ENCODE measurements at places on chromosomes 11 and 22.
A peak's percentile ranks its signal among the peaks of the same experiment; 100 is the strongest.

GRCh38 chr11:71484248-71485062, 31.5 kb downstream of the NADSYN1 start:
- no peak for DNase-seq

GRCh38 chr11:57453543-57454177, 6.7 kb upstream of the RTN4RL2 start:
- DNase-seq, result no peak

DNA sequence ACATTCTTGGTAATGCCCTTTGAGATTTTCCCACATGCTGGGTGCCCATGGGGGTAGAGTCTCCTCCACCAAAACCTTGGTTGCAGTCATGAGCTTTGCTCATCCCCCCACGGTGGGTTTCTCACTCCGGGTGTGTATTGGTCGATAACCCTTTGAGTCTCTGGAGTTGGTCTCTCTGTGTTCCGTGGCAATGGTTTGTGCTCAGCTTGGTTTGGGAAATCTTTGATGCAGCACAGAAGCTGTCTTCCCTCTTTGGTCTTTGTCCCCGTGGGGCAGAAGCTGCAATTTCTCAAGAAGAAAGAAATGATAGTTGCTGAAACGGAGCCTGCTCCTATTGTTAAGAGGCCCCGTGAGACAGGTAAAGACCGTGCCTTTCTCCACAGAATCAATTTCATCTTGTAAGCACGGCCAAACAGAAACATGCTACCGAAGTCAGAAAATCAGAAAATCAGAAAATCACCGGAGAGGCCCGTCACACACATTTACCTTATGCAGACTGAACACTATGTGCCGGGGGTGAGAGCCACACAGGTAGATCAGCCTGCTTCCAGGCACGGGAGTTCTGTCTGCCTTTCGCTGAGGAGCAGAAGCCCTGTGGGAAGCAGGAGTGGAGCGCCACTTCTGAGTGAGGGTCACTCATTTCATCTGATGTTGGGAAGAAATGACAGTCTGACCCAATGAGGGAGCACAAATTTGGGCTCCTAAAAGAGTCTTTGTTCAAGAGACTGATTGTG, 186.1 kb downstream of the TBC1D22A start:
- no peak for DNase-seq

GRCh38 chr11:81080476-81080875, 1639.6 kb upstream of the TENM4 start:
- no peak for DNase-seq

DNA sequence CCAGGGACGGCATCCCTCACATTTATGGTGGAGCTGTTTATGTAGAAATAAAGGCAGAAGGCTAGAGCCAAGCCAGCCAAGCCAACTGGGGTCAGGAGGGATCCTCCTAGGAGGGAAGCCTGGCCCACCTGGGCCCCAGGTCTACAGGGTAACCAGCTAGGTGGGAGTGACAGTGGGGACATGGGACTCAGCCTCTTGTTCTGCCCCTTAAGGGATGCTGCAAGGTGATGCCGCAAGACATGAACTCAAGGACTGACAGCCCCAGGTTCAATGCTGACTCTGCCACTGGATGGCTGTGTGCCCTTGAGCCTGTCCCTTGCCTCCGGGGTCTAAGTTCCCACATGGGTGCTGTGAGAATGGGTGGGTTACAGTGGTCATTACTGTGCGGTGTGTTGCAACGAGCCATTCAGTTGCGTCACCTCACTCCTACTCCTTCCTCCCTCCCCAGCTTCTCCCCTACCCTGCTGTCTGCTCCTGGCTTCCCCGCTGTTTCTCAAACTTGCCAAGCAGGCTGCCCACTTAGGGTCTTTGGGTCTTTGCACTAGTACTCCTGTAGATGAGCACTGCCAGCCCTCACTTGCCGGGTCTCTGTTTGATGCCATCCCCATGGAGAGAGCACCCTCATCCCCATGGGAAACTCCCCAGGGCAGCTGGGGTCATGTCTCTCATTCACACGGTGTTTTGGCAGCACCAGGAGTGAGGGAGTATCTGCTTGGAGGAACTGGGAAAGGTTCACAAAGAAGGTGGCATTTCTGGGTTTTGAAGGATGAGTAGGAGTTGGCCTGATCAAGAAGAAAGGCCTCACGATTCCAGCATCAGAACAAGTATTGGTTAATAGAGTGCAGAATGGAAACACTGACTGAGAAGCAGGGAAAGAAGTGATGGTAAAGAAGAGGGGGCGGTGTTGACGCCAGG, 43.0 kb upstream of the RTL6 start:
- no peak for DNase-seq

DNA sequence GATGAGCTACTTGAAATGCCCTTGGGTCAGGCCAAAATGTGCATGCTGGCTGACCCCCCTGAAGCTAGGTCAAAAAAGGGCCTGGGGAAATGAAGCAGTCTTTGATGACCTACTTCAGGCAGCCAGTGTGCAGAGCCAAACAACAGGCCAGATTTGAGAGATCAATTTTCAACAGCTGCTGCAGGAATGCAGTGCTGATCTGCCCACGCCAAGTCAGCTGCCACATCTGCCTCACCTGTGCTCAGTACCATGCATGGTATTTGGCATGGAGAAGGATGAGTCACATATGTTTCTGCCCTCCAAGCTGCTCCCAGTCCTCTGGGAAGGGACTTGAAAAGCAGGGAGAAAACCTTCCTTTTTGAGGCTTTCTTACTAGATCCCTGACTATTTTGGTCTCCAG, 35.8 kb downstream of the MTNR1B start:
- DNase-seq, result no peak

- DNase-seq, result no peak
Observed at GRCh38 chr22:23984430-23984829, 4.5 kb downstream of the GSTT2 start.

DNA sequence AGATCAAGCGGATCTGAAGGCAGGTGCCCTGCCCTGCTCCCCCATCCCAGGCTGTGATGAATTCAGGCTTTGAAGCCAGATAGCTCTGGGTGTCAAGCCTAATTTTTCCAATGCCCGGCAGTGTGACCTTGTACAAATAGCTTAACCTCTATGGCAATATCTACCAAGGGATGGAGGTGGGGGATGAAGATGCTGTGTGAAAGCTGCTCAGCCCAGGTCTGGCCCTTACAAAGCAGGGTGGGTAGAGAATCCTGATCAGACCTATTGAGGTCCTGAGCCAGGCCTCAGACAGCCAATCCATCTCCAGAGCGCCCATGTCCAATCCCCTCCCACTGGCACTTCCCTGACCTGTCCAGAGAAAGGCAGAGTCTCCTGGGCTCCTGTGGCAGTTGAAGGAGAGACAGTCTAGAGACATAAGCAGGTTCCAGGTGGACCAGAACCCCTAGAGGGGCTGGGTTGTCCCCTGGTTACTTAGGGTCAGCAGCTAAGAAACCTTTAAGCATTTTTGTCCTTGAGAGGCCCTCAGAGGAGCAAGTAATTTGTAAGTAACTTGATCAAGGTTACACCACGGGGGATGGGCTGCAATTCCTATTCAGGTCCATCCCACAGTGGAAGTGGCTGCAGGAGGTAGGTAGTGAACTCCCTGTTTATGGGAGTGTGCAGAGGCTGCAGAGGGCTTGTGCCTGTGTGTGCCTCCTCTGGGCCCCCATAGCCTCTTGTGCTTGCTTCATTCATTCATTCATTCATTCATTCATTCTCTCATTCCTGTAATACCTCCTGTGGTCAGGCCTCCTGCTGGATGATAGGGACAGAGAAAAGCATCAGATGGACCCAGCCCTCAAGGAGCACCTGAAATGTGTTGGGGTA, 10.4 kb downstream of the P2RY2 start:
- no peak for DNase-seq

DNA sequence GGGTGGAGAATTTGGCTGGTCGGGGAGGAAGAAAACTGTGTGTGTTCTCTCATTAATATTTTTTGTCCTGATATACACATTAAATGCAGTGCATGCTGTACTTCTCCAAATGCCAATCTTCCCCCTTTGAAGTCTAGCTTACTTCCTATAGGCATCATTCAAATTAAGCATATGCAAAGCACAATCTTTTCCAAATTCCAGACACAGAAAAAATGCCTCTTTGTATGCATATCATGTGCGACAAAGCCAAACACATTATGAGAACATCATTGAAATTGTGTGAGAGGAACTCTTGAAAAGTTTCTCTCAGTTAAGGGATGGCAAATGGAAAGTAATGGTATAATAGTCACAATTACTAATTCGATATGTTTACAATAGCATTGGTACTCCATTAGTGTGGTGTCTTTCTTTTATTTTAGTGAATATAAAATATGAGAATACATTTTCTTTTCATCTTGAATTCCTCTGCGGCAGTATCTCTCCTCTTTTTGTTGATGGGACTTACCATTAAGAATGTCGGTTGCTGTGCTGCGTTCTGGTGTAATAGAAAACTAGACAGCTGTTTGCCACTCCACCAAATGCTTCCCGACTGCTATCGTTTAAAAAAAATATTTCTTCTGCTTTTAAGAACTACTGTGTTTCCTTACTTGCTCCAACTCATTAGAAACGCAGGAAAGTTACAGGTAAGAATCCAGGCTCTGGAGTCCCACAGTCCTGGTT, 19.3 kb upstream of the NRIP3 start:
- DNase-seq, result no peak

- no peak for DNase-seq
Observed at GRCh38 chr22:20822240-20822639, 36.4 kb downstream of the PI4KA start.

- peak; percentile 19 for DNase-seq
Observed at GRCh38 chr11:102940714-102941588, 14.6 kb downstream of the MMP13 start.

DNA sequence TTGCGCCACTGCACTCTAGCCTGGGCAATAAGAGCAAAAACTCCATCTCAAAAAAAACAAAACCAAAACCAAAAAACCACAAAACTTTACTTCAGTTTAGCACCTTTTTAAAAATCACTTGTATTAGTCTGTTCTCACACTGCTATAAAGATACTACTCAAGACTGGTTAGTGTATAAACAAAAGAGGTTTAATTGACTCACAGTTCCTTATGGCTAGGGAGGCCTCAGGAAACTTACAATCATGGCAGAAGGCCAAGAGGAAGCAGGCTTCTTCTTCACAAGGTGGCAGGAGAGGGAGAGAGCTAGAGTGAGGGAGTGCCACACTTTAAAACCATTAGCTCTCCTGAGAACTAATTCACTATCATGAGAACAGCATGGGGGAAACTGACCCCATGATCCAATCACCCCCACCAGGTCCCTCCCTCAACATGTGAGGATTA, 261.3 kb downstream of the TMEM135 start:
- no peak for DNase-seq

GRCh38 chr11:9206496-9206895, 58.7 kb downstream of the DENND5A start:
- DNase-seq, result no peak

DNA sequence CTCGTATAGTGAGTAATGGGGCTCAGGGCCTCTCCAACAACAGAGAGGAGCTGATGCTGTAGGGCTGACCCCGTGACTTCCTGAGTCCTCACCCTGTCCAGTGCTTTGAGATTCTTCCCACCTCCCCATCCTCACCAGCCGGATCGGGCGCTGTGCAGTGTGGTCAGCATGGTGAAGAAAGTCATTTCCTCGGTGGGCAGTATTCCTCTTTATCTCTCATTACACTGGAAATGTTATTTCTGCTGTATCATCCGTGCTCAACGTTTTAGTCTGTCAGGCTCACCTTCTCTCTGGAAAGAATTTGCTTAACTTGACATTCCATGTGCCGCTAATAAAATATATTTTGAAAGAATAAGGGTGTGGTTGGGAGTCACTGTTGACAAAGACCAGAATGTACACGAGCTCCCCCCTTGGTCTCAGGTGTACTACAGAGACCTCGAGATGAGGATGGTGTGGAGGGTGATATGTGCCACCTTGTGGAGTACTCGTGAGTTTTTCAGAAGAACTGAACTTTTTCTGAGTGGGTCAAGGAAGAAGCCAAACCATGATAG, 25.7 kb upstream of the SCGB1A1 start:
- no peak for DNase-seq

DNA sequence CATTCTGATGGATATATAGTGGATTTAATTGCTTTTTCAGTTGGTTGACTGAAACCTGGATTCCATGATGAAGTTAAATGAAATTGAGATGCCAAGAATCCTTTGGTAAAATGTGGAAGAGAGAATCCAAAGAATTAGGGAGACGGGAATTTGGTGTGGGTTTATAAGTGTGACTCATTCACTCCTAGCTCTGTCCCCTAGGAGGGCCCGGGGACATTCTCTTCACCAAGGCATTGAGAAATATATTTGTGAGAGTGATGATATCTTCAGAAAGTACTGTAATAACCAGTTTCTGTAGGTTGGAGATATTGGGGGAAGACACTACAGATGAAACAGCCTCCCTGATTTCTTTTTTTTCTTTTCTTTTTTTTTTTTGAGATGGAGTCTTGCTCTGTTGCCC, 13.6 kb upstream of the PHOX2A start:
- no peak for DNase-seq

DNA sequence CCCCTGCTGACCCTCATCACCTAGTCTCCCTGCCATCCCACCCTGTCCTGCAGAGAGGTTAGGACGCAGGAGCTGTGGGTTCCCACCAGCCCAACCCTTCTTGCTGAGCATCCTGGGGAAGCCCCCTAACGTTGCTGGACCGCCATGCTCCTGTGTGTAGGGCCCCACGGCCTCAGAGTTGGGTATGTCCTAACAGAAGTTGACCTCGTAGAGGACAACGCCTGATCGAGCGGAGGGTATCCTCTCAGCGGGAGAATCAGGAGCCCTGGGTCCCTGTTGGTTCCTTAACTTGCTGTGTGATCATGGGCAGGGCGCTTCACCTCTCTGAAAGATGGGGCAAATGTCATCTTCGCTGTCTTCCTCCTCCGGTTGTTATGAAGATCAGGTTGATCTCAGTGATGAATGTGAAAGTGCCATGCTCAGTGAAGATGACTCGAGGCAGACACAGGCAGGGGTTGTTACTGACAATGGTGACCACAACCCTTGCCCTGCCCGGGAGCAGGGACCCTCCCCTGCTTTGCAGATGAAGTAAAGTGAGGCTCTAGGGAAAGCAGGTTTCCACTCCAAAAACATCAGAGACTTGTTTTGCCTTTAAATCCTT, 19.3 kb upstream of the CD5 start:
- no peak for DNase-seq

DNA sequence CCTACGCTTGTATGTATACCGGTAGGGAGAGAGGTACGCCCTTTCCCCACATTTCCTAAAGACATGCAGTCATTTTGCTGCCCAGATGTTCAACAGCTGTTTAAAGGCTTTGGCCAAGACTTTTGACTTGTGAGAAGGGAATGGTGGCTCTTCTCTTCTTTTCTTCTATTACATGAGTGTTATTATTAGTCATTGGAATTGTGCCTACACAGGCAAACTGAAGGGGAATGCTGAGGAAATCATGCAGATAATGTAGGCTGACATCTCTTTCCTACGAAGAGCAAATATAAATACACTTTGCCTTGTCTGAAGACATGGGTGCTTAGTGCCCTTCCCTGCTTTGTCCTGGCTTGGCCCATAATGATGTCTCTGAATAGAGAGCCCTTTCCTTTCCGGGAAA, 194.3 kb upstream of the NARS2 start:
- no peak for DNase-seq

DNA sequence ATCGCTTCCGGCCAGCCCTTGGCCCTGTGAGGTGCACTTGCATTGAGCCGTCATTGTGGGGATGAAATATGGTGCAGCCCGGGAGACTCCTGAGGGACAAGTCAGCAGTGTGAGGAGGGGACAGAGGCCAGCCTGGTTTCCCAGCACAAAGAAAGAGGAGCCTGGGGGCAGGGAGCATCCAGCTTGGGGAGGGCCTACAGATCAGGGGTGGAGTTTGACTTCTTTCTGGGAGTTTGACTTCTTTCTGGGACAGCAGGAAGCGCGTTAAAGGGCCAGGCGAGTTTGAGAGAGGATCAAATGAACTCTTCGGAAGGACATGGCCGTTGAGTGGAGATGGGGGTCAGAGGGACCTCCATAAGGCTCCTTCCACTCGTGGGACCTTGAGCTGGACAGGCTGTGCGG, 91.9 kb downstream of the LRRC32 start:
- DNase-seq, result no peak

All from stimulated activated CD4-positive, alpha-beta T cell treated with anti-CD3 and anti-CD28 coated beads, Interleukin-12 subunit alpha, Interleukin-12 subunit beta, amount 100 ng/mL, for 24 hours (primary cell).